ENCODE measurements at places on chromosomes 1 and 21.

DNA sequence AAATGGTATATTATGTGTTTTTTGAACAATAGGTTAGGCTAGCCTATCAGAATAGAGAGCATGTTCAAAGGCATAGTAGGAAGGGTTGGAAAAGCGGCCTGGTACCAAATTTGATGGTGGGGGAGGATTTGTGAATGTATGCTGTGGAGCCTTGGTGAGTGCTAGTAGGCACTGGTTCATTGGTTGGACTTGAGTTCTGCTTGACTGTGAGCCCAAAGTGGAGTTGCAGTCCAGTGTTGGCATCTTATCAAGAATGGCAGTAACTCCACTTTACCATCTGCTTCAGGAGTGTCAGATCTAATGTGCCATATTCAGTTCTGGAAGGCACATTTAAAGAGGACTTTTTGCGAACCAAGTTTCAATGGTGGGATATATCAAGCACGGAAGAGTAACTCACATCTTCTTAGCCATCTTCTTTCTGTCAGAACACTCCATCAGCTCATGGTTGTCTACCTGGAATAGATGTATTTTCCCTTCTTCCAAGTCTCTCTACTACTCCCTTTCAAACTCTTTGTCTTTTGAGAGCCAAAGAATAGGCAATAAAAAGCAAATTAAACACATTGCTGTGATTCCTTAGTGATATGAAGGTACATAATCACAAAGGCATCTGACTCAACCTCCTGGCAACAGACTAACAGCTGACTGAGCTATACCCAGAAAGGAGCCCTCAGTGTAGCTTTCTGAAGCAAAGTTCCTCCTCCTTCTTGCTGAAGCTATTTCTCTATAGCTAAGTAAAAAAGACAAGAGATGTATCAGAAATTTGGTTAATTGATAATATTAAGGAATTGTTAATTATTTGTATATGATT, 21.7 kb downstream of the LRRC8B start:
- no peak for DNase-seq

- DNase-seq: no peak
Observed at GRCh38 chr21:16279731-16280581, 550.2 kb downstream of the USP25 start.

DNA sequence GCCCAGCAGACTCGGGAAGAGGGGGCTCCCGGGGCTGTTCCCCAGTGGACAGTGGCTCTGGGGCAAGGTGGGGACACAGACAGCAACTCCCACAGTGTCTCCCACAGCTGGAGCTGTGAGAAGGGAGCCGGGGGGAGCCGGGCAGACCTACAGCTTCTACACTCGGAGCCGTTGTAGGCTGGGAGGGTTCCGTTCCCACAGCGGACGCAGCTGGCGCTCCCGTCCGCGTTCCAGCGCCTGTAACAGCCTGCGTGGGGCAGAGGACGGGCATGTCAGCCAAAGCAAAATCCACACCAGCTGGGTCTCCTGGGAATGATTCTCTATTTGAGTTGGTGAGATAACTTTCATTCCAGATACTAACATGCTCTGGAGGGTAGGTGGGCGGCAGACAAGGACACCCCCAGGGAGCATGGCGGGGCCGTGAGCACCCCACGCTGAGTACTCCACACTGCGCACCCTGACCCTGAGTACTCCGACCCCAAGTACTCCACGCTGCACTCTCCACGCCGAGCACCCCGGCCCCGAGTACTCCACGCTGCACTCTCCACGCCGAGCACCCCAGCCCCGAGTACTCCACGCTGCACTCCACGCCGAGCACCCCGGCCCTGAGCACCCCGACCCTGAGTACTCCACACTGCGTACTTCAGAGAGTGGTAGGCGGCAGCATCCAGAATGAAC, 13.4 kb upstream of the RNF223 start:
- no peak for DNase-seq

- DNase-seq: no peak
Observed at GRCh38 chr1:70672442-70672888, 261.4 kb downstream of the CTH start.

DNA sequence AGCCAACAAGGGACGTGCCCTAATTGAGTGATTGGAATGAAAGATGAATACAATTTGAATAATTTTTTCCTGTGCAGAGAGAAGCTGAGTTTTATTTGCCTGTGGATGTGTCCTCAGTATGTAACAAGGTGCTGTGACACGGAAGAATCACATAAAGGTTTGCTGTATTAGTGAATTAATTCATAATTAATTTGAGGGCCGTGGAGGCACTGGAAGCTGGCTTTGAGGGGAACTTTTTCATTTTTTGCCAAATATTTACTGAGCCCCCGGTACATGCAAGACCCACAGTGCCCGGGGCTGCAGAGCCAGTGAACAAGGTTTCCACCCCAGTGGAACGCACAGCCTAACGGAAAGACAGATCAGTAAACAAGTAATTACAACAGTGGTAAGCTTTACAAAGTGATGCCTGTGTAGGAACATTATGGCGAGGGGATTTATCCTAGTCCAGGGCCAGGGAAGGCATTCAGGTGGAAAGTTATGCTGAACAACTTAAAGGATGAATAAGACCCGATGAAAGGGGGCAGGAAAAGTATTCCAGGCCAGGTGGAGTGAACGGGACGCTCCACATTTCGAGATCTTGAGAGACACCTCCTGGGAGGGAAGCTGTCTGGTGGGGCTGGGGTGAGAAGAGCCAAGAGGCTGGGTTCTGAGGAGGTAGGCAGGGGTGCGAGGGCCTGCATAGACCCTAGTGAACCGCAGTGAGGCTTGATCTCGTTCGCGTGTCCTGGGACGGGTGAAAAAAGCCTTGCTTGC, 773 bp upstream of the RCC2 start:
- no peak for DNase-seq

- DNase-seq: no peak
Observed at GRCh38 chr1:93143136-93143535, 37.1 kb downstream of the TMED5 start.

GRCh38 chr1:228059634-228060457, 22.7 kb upstream of the ARF1 start:
- DNase-seq: no peak

- DNase-seq: no peak
Observed at GRCh38 chr1:6248932-6249738, 5.2 kb downstream of the HES3 start.

GRCh38 chr1:97192872-97193572, 471.4 kb downstream of the PTBP2 start:
- DNase-seq: no peak

DNA sequence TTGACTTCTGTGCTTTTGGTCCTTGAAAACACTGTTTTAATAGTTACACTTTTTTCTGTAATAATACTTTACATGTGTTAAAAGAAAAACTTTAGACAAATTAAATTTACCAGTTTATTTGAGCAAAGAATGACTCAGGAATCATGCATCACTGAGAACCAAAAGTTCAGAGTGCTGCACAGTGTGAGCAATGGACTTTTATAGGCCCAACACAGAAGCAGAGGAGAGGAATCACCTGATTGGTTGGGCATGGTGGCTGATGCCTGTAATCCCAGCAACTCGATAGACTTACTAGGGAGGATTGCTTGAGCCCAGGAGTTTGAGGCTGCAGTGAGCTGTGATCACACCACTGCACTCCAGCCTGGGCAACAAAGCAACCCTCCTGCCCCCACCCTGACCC, 29.3 kb downstream of the ZNF648 start:
- no peak for DNase-seq

GRCh38 chr1:58979086-58979485, 195.2 kb upstream of the JUN start:
- DNase-seq: no peak

DNA sequence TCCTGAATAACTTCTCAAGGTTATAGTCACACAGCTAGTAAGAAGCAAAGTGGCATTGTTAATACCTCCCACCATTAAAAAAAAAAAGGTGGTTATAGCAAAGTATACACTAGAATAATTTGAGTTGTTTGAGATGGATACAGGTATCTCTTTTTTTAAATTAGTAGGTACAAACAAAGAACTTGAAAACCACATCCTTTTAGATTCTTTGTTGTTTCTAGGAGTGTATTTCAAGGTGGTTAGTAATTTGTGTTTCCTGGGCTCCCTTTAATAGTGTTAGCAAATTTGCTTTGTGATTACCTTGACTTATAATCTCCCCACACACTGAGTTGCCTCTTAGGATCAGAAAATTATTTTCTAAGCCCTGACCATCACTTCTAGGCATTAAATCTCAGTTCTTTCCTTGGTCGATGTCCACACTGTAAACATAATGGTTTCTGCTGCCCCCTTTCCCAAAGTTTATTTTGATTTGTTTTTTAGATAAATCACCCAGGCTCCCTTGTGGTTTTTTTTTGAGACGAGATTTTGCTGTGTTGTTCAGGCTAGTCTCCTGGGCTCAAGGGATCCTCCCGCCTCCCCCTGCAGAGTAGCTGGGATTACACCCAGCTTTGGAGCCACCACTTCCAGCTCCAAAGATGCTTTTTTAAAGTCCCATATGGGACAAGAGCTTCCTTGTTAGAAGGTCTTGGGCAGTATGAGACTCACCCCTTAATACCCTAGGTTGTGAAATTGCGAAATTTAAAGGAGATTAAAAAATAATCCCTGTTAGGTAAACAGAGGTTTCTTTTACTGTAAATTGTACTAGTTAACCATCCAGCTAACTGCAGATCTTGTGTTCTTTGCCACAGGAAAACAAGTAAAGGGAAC, 6.2 kb downstream of the AKIRIN1 start:
- no peak for DNase-seq

GRCh38 chr21:31873275-31873695, 465 bp downstream of the HUNK start:
- DNase-seq: no peak

DNA sequence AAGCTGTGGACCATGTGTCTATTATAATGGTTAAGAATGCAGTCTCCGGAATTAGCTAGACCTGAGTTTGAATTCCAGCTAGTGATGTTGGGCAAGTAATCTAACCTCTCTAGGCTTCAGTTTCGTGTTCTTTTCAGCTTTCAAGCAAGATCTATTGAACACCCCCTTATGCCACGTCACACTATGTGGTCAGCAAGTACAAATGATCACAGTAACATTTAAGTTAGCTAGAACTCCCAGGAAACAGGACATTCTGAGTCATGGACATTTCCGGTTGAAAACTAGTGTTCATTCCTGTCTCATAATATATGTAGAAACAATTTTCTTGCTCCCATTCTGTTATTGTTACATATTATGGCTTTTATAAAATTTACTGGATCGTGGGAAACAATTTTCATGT, 34.0 kb upstream of the NHLH2 start:
- DNase-seq: no peak

DNA sequence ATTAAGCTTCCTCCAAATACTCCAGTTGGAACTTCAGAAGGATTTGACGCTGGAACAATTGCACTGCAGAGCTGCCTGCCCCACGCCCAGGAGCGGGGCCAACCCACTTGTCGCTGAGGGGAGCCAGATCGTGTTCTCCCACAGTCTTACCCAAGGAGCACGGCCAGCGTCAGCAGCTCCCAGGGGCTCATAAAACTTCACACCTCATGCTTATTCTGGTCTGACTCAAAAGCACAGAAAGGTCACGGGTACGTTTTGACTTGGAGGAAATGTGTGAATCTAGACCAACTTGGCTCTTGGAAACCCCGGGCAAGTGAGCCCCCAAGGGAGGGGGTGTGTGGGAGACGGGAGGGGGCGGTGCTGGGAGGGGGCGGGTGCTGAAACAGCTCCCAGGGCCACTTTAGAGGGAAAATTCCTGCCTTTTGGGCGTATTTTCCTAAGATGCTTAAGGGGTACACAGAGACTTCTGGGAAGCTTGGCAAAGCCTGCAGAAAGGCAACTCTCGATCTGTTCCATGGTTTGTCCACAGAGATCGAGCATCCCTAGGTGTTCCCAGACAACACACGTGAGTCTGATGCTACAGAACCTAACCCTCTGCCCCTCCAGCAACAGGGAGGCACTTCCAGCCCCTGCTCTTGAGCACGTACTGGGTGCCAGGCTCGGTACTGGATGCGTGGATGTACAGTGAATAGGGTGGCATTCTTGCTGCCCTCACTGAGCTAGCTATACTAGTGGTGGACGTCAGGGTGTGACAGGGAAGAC, 98.9 kb downstream of the DHRS3 start:
- no peak for DNase-seq

GRCh38 chr1:22057861-22058260, 5.4 kb downstream of the CDC42 start:
- no peak for DNase-seq

- no peak for DNase-seq
Observed at GRCh38 chr1:156927215-156928042, 7.0 kb downstream of the LRRC71 start.

GRCh38 chr21:37159949-37160348, 86.9 kb downstream of the TTC3 start:
- DNase-seq: no peak

GRCh38 chr1:22159891-22160290, 17.0 kb upstream of the WNT4 start:
- DNase-seq: no peak

GRCh38 chr1:228824366-228824765, 89.1 kb downstream of the RHOU start:
- no peak for DNase-seq

DNA sequence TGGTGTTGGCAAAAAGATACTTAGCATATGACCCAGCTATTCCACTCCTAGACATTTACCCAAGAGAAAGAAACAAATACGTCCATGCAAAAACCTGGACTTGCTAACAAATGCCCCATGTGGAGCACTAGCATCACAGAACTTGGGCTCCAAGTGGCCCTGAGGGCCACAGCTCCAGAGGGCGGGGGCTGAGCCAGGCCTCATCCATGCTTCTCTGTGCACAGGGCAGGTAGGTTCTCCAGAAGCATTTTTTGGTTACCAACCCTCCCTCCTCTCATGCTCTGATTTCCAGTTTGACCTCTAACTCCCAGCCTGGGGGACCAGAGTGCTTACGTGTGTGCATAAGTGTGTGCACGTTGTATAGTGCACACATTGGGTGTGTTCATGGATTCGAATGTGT, 2.0 kb downstream of the KRTAP12-2 start:
- DNase-seq: no peak

GRCh38 chr1:202005958-202006357, 4.4 kb upstream of the ELF3 start:
- DNase-seq: no peak

DNA sequence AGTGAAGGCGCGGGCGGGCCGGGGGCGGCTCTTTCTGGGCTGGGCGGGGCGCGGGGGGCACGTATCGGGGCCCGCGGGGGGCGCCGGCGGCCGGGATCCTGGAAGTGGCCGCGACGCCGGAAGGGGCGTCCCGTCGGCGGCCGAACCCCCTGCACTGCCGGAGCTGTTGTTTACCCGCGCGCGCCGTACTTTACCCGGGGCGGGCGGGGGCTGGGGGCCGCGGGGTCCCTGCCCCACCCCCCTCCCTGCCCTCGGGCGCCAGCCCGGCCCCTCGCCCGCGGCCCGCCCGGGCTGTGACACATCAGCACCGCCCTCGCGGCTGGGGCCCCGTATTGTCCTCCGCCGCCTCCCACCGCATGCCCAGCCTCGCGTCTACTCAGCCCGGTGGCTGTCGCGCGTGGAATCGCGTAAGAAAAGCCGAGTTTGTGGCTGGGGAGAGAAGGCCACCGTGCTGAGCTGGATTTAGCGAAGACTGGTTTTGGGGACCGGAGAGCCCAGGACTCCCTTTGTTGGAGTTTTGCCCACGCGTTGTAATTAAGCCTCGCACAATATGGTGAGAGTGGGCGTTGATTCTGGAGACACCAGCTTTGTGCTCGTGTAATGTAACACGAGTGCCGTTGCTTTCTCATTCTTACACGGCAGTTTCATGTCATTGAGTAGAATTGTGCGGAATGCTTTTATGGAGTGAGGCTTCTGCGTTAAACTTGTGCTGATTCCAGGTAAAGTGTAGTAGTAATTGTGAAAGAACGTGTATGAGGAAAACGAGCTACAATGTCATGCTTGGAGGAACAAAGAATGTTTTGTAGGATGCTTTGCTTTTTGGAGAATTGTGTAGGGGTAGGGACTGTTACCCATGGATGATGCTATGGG, 559 bp downstream of the BACH1 start:
- no peak for DNase-seq
